Activated T-helper 1 cell treated with anti-CD3 and anti-CD28 coated beads, Interleukin-2, amount 50 U/mL, for 16 hours (primary cell): ENCODE measurements at places on chromosomes 7 and 10.

- no peak for DNase-seq
Measured at GRCh38 chr10:6769704-6770417, 189.8 kb upstream of the PRKCQ start.

DNA sequence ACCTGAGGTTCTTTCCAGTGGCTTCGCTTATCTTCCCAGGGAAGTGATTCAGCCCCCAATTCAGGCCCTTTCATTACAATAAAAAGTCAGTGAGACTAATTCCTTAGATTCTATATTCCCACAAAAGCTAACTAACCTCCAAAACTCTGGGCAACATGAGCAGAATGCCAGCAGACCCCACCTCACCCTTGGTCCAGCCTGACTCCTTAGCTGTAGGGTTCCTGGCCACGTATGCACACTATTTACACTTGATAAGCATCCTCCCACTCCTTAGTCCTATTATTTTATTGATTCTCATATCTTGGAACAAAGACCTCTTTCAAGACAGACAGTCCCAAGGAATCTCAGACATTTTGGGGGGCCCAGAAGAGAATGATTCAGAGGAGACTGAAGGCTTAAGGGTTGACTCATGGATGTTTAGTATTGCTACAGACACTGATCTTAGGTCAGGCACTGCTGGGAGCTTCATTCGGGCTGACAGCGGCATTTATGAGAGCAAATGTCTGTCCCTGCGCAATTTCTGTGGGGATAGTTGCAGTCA is 162.6 kb upstream of the GDF10 start:
- DNase-seq = no peak

GRCh38 chr7:148385009-148385682 is 205.4 kb upstream of the C7orf33 start:
- no peak for DNase-seq

GRCh38 chr10:62790019-62790555 is 14.4 kb upstream of the ADO start:
- no peak for DNase-seq

DNA sequence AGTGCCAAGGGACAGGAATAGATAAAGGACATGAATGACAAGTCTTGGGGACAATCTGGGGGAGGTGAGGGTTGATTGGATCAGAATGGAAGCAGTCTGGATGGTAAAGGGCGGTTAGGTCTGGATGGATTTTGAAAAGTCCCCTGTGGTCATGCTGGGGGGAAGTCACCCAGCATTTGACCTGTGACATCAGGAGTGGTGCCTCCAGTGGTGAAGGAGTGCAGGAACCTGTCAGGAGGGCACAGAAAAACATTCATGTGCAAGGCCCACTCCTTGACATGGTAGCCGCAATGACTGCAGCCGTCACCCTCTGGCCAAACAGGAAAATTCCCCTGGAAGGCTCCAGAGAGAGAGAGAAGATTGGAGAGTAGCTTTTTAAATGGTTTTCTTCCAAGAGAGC is 304.8 kb downstream of the GFRA1 start:
- no peak for DNase-seq

- DNase-seq = no peak
Measured at GRCh38 chr10:7649673-7650300, 17.0 kb downstream of the ITIH5 start.

GRCh38 chr7:116888895-116889294 is 26.5 kb downstream of the CAPZA2 start:
- DNase-seq = no peak

DNA sequence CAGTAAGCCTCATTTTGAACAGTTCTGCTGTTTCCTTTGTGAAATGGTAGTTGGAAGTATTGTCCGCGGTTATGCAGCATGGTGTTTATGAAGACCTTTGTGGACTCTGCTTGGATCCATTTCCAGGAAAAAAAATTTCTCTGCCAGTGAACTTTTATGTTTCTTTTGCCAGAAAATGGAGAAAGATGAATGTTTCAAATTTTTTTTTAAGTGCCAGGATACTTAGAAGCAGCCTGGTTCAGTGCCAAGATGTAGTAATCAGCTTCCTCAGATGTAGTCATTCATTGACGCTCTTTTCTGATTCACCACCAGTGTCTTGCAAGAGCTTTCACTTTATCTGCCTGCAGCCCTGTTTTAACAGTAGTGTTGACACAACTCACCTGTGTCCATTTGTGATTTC is 258.2 kb downstream of the SDK1 start:
- DNase-seq = no peak

GRCh38 chr10:91422915-91423314 is 12.8 kb downstream of the HECTD2 start:
- no peak for DNase-seq

- DNase-seq = no peak
Measured at GRCh38 chr7:55109404-55110167, 90.8 kb downstream of the EGFR start.

DNA sequence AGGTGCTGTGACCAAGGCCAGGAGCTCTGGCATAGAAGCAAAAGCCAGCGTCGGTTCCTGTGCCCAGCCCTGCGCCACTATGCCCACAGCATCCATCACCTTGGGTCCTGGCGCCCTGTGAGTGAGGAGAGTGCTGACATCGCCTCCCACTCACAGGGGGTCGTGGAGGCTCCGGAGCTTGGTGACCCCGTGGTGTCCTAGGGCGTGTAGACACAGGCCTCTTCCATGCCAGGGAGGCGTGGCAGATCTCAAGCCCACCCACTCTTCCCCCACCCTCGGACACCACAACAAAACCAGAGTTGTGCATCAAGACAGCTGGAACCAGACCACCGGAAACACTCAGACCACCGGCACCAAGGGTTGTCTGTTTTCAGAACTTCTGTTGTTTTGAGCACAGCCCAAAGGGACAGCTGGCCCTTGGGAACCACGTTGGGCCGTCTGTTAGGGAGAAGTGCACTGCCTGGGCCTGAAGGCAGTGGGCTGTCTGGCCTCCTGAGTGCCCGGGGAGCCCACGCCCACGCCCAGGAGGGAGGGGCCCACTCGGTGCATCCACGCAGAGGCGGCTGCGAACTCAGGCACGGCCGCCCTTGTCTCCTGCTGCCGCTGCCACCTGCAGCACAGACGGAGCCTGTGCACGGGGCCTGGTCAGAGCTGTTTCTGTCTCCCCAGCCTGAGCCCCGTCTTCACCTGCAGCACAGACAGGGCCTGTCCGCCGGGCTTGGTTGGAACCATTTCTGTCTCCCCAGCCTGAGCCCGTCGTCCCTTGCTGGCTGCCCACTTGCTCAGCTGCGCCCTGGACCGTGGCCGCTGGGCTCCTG is 106.3 kb downstream of the INPP5A start:
- no peak for DNase-seq

GRCh38 chr7:27235387-27236311 is 7.0 kb upstream of the EVX1 start:
- no peak for DNase-seq

GRCh38 chr10:103926722-103927319 is 8.8 kb upstream of the STN1 start:
- no peak for DNase-seq

DNA sequence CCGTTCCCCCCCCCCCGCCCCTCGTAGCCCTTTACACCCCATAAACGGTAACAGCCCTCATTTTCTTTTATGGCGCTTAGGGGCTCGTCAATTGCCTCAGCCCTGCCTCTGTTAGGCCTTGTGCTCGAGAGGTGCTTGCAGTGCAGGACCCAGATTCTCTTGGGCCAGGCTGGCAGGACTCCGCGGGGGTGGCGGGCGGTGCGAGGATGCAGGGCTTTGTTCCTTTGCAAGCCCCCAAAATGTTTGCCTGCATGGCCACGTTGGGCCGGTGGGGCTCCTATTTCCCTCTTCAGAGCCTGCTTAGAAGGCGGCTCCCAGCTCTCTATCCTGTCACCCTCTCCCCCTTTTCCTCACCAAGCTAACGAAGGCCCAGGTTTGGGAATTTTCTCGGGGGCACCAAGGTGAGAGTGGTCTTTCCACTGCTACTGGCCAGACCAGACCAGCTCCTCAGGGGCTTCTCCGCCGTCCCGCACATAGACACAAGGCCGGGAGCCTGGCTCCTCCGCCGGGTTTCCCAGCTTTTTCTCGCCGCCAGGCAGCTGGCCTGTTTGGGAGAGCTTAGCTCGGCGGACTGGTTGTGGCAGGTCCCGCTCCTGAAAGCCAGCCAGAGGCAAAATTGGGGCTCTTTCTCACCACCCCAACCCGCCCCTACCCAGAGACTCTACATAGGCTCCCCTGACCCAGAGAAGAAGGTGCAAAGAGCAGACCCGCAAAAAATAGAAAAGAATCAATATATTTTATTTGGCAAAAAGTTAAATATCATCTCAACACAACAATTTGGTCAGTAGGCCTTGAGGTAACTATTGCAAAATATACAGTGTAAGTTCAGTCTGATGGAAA is 3.4 kb downstream of the HOXA9 start:
- no peak for DNase-seq

DNA sequence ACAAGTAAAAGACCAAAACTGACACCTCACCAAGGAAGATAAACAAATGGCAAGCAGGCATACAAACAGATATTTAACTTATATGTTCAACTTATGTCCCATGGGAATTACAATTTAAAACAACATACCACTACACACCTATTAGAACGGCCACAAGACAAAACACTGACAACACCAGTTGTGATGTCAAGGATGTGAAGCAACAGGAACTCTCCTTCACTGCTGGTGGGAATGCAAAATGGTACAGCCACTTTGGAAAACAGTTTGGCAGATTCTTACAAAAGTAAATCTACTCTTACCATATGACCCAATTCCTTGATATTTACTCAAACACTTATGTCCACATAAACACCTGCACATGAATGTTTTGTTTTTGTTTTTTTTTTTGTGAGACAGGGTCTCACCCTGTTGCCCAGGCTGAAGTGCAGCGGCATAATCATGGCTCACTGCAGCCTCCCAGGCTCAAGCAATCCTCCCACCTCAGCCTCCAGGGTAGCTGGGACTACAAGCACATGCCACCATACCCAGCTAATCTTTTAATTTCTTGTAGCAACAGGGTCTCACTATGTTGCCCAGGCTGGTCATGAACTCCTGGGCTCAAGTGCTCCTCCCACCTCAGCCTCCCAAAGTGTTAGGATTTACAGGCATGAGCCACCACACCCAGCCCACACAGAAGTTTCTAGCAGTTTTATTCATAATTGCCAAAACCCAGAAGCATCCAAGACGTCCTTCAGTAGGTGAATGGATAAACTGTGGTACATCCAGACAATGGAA is 27.3 kb downstream of the HERC4 start:
- no peak for DNase-seq

DNA sequence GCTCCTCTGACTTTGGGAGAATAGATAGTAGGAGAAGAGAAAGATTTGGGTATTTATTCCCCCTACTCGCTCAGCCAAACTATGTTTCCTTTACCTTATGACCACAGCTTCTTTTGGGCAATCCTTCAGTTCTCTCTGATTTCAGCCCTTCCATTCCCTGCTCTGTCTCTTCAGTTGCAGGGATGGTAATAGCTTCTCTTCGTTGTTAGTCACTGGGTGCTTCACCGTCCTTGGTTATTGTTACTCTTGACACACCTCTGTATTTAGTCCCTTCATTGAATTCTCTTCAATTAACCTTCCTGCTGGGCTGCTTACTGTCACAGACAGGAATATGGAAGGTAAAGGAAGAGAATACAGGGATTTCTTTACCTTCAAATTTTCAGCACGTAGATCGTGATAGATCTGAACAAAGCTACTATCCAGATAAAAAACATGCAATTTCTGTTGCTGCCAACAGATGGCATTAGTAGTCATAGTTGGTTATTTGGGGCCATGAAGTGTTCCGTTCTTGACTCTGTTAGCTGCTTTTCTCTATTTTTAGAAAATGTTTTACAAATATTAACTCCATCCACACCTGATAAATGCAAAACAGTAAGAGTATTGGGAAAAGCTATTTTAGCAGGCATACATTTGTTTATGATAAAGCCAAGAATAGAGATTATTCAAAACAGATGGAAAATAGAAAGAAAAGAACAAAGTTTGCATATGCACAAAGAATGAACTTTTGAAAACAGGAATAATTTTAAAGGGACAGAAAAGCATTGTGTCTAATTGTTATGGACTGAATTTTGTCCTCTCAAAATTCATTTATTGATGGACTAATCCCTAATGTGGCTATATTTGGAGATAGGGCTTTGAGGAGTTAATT is 14.0 kb upstream of the PTTG1IP2 start:
- DNase-seq = no peak

- DNase-seq = no peak
Measured at GRCh38 chr7:150738591-150739001, 1.4 kb downstream of the GIMAP5 start.

DNA sequence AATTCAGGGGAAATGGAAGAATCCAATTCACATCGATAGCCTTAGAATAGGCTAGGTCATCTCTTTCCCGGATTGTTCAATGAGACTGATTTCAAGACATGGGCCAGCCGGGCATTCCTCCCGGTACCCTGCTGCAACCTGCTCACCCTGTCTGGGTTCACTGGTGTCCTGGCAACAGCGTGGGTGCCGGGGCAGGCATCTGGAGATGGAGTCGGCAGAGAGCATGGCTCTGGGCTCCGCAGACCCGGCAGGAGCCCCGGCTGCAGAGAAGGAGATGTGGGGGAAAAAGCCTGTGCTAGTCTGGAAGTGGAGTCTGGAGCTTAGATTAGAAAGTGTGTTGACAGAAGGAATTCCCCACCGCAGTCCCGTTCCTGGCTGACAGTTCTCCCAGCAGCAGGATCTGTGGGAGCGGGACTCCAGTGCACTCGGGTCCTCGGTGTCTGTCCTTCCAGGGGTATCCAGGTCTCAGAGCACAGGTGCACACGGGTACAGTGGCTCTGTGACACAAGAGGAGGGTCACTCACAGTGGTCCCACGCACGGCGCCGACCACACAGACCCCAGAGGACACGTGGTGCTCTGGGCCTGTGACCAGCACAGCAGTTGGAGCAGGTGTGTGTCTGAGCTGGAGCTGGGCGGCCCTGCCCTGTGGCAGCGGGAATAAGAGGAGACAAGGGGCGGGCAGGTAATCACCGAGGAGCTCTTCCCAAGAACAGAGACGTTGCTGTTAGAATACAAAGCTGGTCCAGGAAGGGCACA is 65.7 kb upstream of the PITRM1 start:
- DNase-seq = no peak

DNA sequence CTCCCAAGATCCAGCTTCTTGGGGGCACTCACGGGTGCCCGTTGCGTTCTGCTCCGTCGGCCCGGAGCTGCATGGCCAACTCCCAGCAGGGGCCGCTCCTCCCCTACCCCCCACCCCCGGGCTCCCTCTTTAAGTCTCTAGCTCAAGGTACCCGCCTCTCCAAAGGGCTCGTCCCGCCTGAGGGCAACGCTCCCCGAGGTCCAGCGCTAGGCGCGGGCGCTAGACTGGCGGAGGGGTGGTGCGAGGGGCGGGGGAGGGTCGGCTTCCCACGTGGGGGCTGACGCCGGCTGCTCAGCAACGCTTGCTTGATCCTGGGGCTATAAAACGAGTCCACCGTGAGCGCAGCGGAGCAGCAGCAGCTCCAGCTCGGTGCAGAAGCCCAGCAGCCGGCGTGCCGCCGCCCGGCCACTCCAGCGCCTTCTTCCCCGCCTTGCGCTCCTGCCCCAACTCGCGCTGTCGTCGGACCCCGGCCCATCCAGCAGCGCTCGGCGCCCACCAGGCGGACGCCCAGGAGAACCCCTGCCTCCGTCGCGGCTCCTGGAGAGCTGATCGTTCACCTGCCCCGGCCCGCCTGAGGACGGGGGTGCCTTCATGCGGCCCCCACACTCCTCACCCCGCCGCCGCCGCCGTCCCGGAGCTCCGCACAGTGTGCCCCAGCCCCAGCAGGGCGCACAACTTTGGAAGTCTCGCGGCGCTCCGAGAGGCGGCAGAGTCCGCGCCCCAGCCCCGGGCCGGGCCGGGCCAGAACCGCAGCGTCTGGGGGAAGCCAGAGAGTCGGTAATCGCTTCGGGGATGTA is at the start of gene ADRA2A:
Gene ADRA2A (plus strand): TSS at position 348 of the 797 bp plus-strand sequence. CDS start 968 bp downstream, outside the sequence.
- no peak for DNase-seq

- DNase-seq = no peak
Measured at GRCh38 chr10:119737823-119738222, 12.0 kb downstream of the INPP5F start.

GRCh38 chr10:85400981-85401695 is 965.5 kb downstream of the GRID1 start:
- no peak for DNase-seq
